ENCODE measurements at places on chromosomes 3 and 15.

DNA sequence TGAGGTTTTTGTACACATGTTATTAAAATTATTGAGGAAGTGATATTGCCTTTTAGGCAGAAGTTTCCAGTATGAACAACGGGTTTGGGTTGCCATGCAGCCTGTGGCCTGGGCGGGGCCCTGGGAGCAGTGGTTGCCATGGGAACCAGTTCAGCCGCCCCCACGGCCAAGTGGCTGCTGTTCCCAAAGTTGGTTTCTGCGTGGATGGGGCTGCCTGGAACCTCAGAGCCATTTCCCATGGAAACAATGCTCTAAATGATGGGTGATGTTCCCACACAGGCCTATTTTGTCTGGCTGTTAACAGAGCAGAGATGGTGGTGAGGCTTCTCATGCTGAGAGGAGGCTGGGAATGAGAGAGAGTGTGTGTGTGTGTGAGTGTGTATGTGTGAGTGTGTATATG, 19.5 kb downstream of the MRAS start:
- DNase-seq, result peak; percentile 21

- no peak for DNase-seq
Observed at GRCh38 chr3:55724821-55725220, 237.7 kb upstream of the WNT5A start.

DNA sequence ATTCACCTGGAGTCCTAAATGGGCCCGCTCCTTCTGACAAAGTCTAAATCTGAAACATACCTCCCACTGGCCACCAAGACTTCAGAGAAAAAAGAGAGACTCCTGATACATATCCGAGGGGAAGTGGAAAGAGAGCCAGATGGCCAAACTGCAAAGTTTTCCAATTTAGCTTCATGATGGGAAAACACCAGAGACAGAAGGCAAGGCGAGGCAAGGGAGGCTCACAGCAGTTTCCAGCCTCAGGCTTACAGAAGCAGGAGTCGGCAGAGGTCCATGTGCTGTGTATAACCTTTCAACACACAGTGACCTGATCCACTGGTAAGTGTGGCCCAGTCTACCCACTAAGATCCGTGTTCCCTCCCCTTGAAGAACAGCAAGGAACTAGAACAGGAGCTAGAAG, 29.9 kb upstream of the PDE8A start:
- no peak for DNase-seq

- no peak for DNase-seq
Observed at GRCh38 chr3:9351709-9352126, 11.1 kb upstream of the THUMPD3 start.

DNA sequence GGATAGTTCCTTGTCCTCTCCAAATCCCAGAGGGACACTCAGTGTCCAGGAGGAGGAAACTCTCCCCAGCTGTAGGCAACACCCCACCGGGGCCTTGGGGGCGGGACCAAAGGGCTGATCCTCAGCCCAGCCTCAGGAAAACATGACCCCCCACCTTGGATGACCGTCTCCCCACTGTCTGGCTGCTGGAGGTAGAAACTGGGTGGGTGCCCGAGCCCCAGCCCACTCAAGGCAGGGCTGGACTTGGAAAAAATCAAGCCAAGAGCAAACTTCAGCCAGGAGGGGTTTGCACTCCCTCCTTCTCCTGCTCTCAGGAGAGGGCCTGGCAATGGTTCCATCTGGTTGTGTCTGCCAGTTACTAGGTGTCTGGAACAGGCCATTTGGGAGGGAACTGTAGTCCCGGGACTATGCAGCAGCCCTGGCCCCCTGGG, 3.6 kb upstream of the RASL12 start:
- DNase-seq, result no peak

DNA sequence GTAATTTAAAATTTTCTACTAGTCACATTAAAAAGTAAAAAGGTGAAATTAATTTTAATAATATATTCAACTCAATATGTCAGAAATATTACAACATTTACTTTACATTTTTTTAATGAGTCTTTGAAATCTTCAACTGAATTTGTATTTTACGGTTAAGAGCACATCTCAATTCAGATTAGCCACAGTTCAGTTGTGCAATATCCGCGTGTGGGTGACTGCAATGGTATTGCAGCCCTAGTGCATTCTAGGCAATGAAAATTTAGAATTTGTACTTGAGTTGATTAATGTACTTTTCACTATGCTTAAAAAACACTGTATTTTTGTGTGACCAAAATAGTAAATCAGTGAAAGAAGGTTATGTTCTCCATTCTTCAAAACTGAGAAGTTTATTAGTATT, 57.3 kb downstream of the CEP63 start:
- no peak for DNase-seq
